ENCODE measurements at places on chromosomes 7 and 10. TPM values are rescaled to one million over a fixed set of nuclear protein-coding genes. Genes with fewer than 3 reads are reported as not detected.

The ITIH2 gene
- not detected for total RNA-seq

The GJD4 gene
- not detected for total RNA-seq

The LMTK2 gene
- total RNA-seq = 23.3 TPM

The DDX56 gene
- total RNA-seq = 42.9 TPM

The ACSL5 gene
- total RNA-seq = 7.4 TPM

The ZMYND11 gene
- 122 TPM for total RNA-seq

DNA sequence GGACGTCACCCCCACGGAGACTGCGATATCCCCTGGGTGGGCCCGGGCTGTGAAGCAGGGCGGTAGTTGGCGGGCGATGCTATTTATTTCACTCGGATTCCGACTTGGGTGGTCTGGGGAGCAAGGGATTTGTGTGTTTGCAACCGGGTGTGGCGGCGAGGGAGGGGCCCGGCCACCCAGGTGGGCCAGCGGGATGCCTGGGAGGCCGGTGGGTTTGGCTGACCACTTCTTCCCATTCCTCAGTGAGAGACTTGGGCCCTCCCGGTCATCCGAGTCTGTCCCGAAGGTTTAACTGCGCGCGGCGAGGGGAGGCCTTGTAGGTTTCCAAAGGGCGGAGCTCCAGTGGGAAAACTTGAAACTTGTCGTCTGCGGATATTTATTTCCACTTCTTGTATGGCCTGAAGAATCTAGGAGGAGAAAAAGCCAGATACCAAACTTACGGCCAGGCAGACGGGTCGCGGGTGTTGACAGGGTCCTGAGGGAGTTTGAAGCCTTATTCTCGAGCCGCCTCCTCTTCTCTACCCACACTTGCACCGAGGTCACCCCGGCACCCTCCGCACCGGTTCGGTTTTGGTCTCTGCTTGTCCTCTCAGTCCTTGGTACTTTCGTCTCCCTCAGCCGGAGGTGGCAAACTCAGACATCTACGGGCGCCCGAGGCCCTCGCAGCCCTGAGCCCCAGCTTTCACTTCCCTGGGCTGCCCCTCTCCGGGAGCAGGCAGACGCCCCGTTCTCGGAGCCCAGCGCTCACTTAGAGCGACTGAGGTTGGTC, 17.9 kb downstream of the ZNF316 start:
- H3K27me3 ChIP-seq = no peaks in the 10 kb centered on the region
- no peak overlapping the region for H3K27ac ChIP-seq
- H3K4me3 ChIP-seq = no peak overlapping the region
- no peak for DNase-seq

GRCh38 chr7:152011860-152012259, 13.6 kb upstream of the GALNT11 start:
- no peaks in the 10 kb centered on the region for H3K27me3 ChIP-seq
- H3K36me3 ChIP-seq = no peaks in the 10 kb centered on the region
- H3K4me3 ChIP-seq = no peak overlapping the region
- no peak overlapping the region for H3K27ac ChIP-seq
- no peak for DNase-seq

GRCh38 chr10:70403483-70404035, 386 bp upstream of the EIF4EBP2 start:
- H3K36me3 ChIP-seq = no peaks in the 10 kb centered on the region
- H3K4me3 ChIP-seq = peak overlapping the region; percentile 62
- H3K4me1 ChIP-seq = no peaks in the 10 kb centered on the region
- peak overlapping the region; percentile 97 for H3K27ac ChIP-seq

DNA sequence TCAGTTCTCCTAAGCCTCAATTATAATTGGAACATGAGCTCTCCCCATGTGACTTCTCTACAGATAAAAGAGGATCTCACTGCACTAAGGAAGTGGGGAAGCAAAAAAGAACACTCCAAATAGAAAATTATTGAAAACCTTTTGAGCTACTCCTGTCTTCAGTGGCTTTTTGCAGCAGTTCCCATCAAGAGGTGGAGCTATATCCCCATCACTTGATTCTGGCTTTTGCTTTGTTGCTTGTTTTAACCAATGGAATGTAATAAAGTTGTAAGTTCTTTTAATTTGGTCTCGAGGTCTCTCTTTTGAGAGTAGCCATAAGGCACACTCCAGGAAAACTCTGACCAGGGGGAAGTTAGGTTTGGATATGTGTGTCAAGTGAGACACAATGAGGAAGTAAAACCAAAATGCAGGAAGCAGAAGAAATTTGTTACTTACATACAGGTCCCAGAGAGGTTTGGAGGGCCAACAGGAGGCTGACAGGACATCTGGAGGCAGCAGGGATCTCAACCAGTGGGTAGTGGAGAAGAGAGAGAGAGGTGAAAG, 569.4 kb downstream of the HTR7 start:
- H3K4me1 ChIP-seq = no peaks in the 10 kb centered on the region
- H3K27me3 ChIP-seq = no peaks in the 10 kb centered on the region
- no peaks in the 10 kb centered on the region for H3K36me3 ChIP-seq
- no peak overlapping the region for H3K27ac ChIP-seq

- DNase-seq = no peak
- H3K4me3 ChIP-seq = no peak overlapping the region
- H3K36me3 ChIP-seq = no peaks in the 10 kb centered on the region
- peaks cover 15% of the 10 kb centered on the region for H3K4me1 ChIP-seq
These were observed 77.5 kb downstream of the NEURL1 start for GRCh38 chr10:103570844-103571655.

DNA sequence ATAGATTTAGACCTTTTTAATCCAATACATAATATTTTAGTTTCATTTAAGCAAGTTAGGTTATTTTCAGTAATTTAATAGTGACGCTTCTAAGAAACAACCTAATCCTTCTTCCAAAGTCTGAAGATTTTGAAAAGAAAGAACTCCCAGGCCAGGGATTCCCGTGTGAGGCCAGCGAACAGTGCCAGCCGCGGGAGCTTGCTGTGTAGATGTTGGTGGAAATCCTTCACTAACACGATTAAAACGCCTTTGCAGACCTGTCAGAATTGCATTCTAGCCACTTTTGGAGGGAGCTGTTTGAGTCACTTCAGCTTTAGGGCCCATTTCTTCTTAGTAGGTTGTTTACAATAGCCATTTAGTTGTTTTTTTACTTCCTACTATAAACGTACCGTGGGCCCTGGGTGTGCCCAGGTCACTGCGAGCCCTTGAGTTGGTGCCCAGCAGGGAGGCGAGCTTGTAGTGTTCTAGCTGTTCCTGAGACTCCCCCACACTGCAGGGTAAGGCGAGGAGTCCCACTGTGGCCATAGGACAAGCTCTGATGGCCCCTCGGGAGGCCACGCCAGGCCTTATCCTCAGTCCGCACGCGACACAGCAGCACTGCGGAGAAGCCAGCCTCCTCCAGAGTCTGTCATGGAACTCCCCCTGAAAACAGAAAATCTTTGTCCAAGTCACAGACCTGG, 32.3 kb downstream of the PPP2R2D start:
- H3K4me3 ChIP-seq = no peak overlapping the region
- DNase-seq = no peak
- no peaks in the 10 kb centered on the region for H3K27me3 ChIP-seq
- H3K27ac ChIP-seq = no peak overlapping the region
- H3K4me1 ChIP-seq = no peaks in the 10 kb centered on the region
- H3K36me3 ChIP-seq = no peaks in the 10 kb centered on the region

- no peak for DNase-seq
- no peaks in the 10 kb centered on the region for H3K36me3 ChIP-seq
- no peaks in the 10 kb centered on the region for H3K27me3 ChIP-seq
- H3K4me3 ChIP-seq = no peak overlapping the region
- no peaks in the 10 kb centered on the region for H3K4me1 ChIP-seq
These were observed 78.3 kb upstream of the AOAH start for GRCh38 chr7:36802459-36803135.

DNA sequence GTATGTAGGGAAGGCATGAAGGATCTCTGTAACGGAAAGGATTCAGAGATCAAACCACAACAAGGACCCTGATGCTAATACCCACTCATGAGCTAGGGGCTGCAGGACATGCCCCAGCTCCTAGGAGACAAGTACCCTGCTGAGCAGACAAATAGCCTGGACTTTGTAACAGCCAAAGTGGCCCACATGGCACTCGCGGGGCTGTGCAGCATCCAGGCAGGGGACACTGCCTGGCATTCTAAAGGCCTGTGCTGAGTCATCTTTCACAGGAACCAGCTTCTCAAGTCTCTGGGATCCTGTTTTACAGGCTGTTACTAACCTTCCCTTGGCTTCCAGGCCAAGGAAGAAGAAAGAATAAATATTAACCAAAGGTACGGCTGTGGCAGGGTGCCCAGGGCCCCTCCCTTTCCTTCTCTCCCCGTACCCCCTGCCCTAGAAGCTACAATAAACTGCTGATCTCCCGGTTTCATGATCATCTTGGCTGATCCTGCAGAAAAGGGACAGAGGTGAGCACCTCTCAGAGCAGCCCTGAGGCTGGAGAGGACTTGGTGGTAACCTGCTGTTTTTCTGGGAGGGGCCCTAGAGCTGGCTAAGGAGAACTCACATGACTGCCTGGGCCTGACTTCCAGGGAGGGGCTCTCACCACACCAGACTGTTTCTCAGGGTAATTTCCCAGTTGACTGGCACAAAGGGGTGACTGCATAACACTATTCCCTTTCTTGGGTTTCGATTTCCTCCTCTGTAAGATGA, 4.2 kb upstream of the RPEL1 start:
- H3K27me3 ChIP-seq = no peaks in the 10 kb centered on the region
- DNase-seq = no peak
- no peak overlapping the region for H3K27ac ChIP-seq
- H3K4me1 ChIP-seq = no peaks in the 10 kb centered on the region
- no peaks in the 10 kb centered on the region for H3K36me3 ChIP-seq

GRCh38 chr7:45160417-45160881, 2.9 kb downstream of the RAMP3 start:
- no peak overlapping the region for H3K27ac ChIP-seq
- H3K27me3 ChIP-seq = peaks cover 3% of the 10 kb centered on the region
- H3K4me3 ChIP-seq = no peak overlapping the region
- H3K36me3 ChIP-seq = no peaks in the 10 kb centered on the region
- peaks cover 4% of the 10 kb centered on the region for H3K4me1 ChIP-seq
